ENCODE measurements at places on chromosomes 3 and 15.

GRCh38 chr3:9497821-9498565 is 55.6 kb downstream of the LHFPL4 start:
- DNase-seq = no peak

DNA sequence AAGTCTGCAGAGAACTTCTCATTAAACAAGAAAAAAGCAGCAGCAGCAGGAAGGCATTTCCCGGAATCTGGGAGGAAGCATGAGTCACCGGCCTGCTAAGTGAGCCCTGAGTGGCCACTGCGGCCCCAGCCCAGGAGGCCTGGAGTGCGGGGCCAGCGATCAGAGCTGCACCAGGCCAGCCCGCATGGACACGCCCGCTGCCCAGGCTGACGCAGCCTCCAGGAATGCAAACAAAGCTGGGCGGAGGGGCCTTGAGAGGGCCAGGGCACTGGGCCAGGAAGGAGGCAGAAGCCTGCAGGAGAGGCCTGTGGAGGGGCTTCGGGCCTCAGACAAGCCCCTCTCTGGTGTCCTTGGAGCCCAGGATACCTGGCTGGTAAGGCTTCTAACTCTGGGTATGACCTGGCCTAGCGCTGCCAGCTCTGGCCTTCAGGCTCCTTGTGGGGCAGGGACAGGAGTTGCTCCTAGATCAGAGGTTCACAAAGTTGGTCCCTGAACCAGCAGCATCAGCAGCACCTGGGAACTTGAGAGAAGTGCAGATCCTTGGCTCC is 101.2 kb downstream of the SMAD6 start:
- DNase-seq = no peak

- no peak for DNase-seq
Measured at GRCh38 chr15:92667287-92667904, 11.8 kb upstream of the FAM174B start.

- no peak for DNase-seq
Measured at GRCh38 chr15:89642106-89642505, 13.2 kb downstream of the KIF7 start.

DNA sequence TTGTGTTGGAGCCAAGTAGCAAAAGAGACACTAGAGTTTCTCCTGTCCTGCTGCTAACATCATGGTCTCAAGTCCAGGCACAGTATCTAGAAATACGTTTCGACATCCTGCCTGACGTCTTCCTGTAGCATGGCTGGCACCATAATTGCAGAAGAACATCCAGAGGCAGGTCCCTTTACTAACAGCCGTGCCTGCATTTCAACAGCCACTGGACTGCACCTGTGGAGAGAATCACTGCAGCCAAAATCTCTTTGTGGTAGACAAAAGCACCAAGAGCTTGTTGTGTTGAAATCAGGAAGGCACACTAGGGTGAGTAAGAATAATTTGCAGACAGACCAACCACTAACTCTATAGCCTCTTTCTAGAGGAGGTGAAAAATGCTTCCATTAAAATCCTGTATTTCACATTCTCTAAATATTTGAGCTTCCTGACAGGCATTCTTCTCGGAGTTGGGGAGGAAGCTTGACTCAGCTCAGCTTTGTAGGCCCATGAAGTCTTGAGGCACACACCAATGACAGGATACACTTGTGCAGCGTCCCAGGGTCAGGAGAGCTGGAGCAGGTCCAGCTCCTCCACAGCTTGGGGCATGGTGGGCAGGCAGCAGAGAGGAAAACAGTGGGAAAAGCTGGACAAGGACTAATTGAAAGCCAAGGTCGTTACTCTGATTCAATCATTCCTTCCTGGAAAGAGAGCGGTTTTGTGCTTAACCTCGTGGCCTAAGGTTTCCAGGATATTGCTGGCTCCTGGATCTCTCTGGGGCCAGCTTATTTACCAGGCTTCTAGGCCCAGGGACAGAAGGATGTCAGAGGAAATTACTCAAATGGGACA is 244.9 kb downstream of the FAM43A start:
- DNase-seq = no peak

- DNase-seq = peak; percentile 99
Measured at GRCh38 chr15:64093627-64094417, at the start of gene CIAO2A. CIAO2A (minus strand) TSS chr15:64093838; CDS start chr15:64093768, 70 bp downstream.

DNA sequence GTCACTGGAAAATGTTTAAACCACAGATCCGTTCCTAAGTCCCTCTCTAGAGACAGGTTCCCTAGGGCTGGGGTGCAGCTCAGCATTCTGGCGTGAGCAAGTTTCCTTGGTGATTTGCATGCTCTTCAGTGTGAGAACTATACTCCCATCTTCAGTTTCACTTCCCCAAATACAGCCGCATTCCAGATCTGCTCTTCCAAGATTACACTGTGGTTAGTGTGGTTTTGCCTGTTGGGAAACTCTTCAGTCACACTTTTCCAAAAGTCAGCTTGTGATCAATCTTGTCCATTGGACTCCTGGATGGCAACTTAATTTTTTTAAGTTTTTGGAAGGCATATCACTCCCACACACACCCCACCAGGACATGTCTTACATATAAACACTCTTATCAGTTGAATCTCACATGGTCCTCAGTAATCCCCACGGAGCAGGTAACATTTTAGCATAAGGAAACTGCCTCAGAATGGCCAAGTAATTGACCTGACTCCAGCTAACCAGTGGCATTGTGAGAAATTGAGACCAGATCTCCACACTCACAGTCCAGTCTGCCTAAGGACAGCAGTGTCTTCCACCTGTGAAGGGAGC is 33.5 kb upstream of the PTPN23 start:
- DNase-seq = no peak

GRCh38 chr3:120894316-120895057 is 13.5 kb upstream of the STXBP5L start:
- DNase-seq = no peak

DNA sequence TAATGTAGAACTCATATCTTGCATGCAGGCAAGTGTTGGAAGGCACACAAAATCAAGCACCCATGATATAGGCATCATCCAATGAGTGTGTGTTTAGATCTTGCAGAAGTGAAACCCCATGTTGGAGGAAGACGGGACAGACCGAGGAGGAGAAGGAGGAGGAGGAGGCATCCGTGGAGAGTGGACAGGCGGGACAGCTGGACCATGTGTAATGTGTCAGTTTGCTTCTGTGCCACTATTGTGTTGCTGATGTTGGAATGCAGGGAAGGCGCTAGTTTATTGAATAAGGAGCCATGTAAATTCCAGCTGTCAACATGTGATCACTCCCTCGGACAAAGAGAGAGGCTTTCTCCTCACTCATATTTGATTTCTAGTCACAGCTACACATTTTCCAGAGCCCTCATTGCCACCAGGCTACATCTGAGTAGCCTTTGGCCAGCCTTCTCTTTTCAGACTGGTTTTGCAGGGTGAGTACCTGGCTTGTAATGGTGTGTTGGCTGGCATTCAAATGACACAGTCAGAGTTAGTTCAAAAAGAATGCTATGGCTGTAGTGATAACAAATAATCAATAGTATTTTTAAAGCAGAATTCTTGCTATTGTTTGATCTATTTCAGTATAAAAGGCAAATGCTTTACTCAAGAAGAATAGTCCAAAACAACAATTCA is 1037.6 kb upstream of the NR2F2 start:
- DNase-seq = no peak

DNA sequence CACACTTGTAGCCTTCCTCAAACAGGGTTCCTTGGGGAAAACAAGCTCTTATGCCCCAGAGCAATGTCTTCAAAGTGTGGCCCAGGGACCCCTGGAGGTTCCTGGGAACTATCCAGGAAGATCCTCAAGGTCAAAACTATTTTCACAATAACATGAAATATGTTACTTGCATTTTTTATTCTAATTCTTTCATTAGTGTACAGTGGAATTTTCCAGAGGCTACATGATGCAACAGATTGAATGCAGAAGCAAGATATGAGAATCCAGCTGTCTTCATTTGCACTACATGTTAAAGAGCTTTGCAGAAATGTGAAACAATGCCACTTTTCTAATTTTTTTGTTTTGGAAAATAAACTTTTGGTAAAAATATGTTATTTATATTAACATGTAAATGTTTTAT is 190.9 kb downstream of the SLC9A9 start:
- DNase-seq = no peak

DNA sequence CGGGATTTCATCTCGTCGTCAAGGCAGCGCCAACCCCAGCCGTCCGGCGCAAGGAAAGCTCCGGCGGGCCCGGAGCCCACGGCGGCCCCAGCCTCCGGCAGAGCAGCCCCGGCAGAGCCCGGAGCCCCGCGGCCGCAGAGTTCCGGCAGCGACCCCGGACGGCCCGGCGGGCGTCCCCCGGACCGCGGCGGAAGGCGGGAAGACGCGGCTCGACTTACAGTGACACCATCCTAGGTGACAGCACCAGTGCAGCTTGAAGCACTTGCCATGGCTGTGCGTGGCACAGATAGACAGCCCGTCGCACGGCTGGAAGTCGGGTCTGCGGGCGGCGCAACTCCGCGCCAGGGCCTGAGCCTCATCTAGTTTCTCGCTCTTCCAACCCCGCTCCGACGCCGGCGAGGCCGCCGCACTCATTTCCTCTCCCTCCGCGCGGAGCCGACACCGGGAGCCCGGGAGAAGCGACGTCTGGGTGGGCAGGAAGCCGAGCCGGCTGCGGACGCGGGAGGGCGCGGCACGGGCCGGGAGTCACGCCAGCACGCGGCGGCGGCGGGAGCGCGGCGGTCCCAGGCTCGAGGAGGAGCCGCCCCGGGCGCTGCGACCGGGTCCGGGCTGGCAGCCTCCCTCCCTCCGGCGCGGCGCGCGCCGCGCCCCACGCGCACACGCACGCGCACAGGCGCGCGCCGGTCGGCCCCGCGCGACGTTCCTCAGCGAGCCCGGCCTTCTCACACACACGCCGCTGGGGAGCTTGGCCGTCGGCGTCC is at the start of gene C3orf70:
Gene C3orf70, minus strand, starts transcription at position 651 of the 761 bp plus-strand sequence. Its CDS starts 237 bp downstream, at position 414.
- peak; percentile 13 for DNase-seq

DNA sequence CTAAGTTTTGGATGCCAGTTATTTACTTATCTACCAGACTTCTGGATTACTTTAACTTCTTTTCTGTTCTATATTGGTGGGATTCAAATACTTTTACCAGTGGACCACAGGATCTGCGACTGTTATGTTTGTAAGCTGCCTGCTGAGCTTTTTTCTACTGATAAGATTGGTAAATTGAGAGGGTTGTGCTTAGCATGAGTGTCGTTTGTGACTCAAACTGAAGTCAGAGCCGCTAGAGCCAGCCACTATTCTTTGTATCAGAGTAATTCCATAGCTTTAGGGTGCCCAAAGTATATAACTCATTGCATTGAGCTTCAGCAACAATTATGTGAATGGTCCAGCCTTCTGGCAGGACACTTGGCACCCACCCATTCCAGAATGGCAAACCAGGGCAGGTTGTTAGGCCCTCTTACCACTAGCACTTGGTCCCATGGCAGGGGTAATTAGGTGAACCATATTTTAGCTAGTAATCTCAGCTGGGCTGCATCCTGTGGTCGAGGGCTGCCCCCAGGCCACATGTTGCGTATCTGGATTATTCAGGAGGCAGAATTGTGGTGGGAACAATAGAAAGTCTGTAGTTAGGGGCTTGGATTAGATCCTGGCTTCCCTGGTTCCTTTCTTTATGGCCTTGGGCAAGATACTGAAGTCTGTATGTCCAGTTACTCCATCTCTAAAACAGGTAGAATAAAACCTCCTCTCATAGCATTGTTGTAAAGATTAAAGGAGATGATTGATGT is 6.0 kb downstream of the PLCL2 start:
- DNase-seq = no peak

DNA sequence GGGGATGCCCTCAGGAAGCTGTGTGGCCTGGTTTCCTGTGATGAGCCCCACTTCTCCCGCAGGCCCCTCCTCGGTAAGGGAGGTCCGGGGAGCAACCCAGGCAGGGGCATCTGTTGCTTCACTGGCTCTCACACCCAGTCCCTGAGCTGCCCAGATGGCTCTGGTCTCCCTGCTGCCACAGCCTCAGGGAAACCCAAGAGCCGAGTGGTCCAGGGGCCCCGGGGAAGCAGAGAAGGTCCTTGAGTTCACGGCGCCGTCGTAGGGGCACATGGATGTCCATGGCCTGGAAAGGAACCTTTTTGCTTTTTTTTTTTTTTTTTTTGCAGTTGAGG is 13.3 kb upstream of the LRRC15 start:
- DNase-seq = no peak

GRCh38 chr3:127588806-127589577 is 1.5 kb downstream of the TPRA1 start:
- peak; percentile 39 for DNase-seq

- peak; percentile 27 for DNase-seq
Measured at GRCh38 chr3:32954506-32954905, 3.1 kb downstream of the CCR4 start.

DNA sequence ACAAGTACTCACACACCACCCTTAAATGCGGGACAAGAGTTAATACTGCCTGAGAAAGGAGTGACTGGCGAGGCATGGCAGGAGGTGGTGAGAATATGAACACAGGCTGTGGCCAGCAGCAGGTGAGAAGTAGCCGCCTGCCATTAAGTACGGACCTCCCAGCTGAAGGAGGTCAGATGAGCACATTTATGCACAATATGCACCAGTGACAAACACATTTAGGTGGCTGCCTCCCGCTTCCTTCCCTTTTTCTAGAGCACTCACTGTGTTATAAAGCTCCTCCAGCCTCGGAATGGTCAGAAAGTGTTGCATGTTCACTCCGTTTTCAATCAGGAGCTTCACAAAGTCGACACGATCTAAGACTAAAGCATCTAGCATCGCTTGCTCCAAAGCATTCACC is 52.4 kb downstream of the TRPM1 start:
- no peak for DNase-seq

GRCh38 chr3:32216172-32216783 is 22.2 kb upstream of the CMTM8 start:
- no peak for DNase-seq

DNA sequence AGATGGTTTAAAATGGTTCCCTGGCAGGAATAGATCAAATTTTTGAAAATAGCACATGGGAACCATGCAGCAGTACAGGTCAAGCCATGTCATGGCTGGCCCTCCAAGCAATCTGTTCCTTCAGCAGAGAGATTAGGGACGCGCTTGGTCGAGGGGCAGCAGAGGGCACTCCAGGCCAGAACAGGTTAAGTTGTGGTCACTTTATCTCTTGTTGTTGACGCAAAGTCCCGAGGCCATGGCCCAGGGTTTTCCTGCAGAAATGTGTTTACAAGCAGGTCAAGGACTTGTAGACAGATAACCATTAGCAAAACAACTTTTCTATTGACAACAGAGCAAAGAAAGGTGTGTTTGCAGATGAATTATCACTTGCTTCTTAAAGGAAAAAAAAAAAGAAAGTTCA is 570.0 kb upstream of the NR2F2 start:
- DNase-seq = no peak

DNA sequence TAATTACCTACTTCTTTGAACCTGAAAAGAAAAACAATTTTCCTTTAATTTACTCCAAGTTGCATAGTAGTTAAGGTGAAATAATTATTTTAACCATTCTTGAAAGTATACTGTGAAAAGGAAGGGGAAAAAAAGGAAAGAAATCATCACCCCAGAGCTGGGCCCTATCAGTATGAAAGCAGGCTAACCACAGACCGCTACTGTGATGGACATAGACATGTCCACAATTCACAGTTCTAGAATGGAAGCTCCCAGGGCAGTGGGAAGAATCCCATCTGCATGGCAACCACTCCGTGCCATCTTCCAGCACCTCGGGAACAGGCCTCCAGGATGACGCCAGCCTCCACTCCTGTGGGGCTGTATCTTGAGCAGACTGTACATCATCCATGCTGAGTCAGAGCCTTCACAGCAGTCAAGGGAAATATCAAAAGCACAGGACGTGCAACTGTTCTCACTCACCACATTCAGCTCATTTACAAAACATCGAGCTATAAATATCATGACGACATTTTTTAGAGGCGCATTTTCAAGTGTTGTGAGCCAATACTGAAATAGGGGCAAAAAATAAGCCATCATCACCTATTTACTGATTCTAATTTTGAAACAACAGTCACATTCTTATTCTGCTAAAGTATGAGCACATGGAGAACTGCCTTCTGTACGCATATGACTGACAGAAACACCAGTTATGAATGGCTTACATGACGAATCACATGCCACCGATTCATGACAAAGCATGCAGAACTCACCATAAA is 119.7 kb downstream of the SNRK start:
- no peak for DNase-seq
